ENCODE measurements at places on chromosomes 12 and 14.

DNA sequence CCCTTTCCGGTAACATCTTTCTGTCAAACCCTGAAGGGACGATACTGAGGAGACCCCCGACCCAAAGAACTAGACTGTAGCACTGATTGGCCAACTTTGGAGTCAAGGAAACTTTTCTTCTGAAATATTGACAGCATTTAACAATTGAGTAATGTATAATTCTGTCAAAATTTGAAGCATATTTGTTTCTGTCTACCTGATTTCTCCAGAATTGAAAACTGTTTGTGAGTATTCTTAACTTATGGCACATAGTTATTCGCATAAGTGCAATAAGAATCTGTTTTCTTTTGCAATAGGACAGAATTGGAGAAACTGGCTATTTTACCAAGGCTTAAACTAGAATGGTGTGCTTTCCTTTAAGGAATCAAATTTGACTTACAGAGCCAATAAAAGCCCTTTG, 267.1 kb upstream of the FOXN3 start:
- no peak for DNase-seq

DNA sequence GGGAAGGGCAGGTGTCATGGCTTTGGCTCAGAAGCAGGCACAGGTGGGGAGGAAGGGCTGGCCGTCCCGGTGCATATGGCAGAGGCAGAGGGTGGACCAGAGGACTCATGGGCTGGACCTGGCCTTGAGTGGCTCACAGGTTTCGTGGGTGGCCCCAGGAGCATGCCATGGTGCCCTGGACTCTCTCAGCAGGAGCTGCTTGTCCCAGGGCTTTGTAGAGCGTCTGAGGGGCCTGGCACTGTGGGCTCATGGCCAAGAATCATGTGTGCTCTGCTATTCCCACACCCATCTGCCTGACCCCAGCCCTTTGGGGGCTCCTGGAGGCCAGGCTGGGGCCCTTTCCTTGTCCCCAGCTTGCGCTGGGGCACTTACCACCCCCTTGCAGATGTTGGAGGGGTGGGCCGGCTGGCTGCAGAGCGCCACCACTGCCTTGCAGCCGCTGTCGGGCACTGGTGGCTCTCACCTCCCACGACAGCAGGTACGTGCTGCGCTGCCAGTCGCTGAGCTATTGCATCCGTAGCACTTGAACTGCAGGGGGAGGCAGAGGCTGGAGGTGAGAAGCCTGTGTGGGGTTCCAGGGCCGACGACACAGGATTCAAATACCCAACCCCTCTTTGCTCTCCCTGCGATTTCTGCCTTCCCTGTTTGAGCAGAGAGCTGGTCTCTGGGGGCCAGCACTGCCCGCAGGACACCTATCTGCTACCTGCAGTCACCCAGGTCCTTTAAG, 187.4 kb upstream of the PRMT8 start:
- no peak for DNase-seq

DNA sequence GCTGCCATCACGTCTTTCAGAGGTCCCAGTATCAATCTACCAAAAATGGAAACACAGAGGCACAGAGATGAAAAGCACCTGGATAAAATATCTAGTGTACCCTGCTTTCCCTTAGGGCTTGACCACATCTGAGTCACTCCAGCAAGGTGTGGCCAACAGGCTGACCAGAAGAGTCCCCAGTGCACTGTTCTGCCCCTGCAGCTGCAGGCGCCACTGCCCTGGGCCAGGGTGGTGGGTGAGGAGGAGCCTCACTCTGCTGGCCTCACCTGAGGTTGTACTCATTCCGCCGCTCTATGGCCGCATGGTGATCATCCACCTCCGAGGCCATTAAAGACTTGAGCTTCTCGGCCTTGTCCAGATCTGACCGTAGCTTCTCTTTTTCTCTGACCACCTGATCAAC, 60.4 kb downstream of the NIN start:
- no peak for DNase-seq

DNA sequence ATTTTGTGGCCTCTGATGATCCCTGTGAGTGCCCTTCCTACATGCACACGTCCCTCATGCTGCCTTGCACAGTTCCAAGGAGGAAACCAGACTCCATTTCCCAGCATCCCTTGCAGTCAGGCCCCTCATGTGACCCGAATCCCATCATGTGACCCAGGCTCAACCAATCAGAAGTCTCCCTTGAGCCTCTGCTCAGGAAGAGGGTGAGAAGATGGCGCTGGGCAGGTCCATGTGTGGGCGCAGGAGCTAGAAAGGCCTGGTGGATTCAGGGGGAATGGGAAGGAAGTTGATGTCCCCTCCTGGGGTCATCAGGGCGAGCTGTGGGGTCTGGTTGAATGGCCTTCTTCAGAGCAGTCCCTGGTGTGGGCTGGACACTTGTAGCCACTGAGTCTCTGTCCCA, 240.5 kb downstream of the ADGRD1 start:
- DNase-seq: peak; percentile 66

DNA sequence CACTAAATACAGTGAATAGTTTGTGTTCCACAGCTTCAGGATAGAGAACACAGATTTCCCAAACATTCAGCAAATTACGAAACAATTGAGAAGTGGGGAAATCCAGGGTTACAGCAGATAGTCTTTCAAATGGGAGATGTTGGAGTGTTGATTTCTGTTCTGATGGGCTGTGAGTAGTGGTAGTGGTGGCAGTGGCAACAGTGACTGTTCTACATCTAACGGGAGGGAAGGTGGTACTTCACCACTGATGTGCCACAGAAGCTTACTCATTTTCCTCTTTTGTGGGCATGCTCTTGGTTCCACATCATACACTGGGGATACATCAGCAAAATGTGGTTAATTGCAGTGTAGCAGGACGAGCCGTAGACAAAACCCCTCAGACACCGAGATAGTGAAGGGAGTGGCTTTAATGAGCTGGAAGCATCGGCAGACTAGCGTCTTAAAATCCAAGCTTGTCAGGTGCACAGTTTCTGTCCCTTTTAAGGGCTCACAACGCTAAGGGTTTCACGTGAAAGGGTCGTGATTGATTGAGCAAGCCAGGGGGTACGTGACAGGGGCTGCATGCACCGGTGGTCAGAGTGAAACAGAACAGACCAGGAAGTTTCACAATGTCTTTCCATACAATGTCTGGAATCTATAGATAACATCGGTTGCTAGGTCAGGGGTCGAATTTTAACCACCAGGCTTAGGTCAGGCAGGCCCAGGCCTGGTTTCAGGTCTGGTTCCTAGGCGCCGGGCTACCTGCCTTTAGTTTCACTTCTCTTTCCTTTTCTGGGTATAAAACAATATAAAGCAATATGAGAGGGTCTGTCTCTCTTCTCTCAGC, 330.6 kb upstream of the FBXO33 start:
- no peak for DNase-seq

GRCh38 chr12:105020241-105020962, 34.3 kb downstream of the NOPCHAP1 start:
- no peak for DNase-seq

- no peak for DNase-seq
Observed at GRCh38 chr12:49010092-49010668, 8.4 kb downstream of the PRKAG1 start.

GRCh38 chr14:106393742-106394141, 867.4 kb downstream of the TMEM121 start:
- no peak for DNase-seq

DNA sequence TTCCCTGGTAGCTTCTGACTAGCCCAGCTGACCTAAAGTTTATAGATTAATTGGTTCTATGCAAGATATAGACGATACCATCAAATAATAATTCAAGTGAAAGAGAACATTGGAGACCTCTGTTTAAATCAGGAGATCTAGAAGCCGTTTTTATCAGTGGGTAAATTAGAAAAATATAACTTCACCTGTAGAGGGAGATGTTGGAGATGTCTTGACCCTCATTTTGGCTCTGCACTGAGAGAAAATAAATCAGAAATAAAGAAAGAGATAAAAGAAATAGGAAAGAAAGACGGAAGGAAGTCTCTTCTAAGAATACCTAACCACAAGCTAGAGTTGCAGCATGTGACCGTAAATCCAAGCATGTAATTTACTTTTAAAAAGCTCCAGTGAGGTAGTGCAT, 684.5 kb downstream of the C12orf50 start:
- DNase-seq: peak; percentile 24

DNA sequence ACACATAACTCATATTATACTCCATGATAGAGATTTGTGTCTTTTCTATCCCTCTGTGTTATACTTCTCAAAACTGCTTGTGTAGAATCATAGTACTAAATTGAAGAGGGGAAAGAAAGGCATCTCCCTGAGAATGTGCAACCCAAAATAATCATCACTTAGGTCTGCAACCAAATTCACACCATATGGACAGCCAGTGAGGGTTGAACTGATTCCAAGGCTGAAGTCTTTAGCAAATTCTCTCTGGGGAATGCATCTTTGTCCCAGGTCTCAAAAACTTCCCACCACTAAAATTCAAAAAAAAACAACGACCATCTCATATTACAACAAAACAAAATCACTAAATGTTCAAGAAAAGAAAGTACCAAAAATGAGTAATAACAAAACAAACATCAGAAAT, 11.0 kb downstream of the ZFC3H1 start:
- DNase-seq: no peak

GRCh38 chr12:58008634-58009033, 67.3 kb downstream of the ATP23 start:
- DNase-seq: no peak

DNA sequence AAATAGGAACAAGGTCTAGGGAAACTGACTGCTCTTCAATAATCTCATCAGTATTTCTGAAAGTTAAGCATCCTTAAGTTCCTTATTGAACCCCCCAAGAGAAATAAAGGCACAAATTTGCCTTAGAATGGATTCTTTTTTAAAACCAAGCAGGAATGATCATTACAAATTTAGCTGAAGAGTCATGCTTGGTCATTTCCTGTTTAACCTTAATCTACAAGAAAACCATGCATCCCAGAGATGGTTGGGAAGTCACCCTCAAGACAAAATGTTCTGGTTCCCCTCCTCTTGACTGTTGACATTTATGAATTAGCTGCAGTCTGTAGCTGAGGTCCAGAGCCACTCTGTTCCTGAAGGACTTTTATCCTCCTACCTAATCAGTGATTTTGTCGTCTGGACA, 291.8 kb upstream of the G2E3 start:
- DNase-seq: no peak

- DNase-seq: no peak
Observed at GRCh38 chr14:25044106-25044698, 5.7 kb downstream of the STXBP6 start.

- peak; percentile 23 for DNase-seq
Observed at GRCh38 chr12:19908830-19909229, 459.5 kb upstream of the PDE3A start.

GRCh38 chr14:61644175-61644574, 51.1 kb upstream of the HIF1A start:
- DNase-seq: no peak

- DNase-seq: no peak
Observed at GRCh38 chr12:129185855-129186254, 332.6 kb downstream of the GLT1D1 start.

DNA sequence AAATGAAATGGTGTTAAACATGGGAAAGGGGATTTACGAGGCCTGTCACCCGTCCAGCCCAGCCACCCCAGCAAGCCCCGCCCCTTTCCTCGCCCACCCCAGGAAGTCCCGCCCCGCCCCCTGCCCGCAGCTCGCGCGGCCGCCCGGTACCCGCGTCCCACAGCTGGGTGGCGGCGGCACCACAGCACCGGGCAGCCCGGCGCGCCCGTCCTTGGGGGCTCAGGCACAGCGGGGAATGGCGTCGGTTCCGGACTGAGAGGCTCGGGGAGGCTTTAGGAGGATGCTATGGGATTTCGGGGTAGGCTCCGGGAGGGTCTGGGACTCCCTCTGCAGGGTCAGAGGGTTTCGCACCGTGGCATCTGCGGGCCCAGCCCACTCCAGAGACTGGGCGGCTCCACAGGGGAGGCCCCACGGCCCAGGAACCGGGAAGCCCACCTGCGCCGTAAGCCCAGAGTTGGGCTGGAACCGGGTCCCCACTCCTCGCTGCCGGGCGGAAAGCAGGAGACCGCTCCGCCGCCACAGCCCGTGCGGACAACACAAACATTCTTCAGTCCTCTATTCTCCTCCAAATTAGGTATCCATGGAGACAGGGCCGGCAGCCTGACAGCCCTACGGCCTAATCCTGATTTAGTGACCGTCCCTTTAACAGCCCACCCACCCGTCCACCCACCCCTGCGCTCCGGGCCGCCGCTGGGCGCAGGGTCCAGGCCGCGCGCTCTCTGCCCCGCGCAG, 1.4 kb downstream of the FIGNL2 start:
- peak; percentile 22 for DNase-seq

GRCh38 chr12:111745211-111745610, 21.5 kb upstream of the ALDH2 start:
- no peak for DNase-seq

DNA sequence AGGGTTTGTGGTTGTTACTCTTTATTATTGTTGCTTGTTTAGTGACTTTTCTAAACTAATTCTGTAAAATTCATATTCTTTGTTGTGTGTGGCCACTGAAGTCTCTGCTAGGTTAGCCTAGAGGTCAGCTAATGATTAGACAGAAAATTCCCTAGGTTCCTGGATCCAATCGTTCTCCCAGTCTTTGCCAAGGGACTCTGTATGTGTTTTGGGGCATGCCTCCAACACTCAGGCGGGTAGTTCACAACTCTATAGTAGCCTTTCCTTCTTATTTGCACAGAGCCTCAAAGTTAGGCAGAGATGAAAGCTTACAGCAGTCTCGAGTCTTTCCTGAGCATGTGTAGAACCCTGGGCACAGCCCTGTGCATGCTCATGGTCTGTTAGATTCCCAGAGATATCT, 32.7 kb upstream of the RIN3 start:
- no peak for DNase-seq

- no peak for DNase-seq
Observed at GRCh38 chr14:93041830-93042229, 73.9 kb downstream of the ITPK1 start.

- no peak for DNase-seq
Observed at GRCh38 chr12:103824845-103825244, 16.2 kb downstream of the NT5DC3 start.

GRCh38 chr14:55212634-55213033, 21.2 kb upstream of the DLGAP5 start:
- no peak for DNase-seq

DNA sequence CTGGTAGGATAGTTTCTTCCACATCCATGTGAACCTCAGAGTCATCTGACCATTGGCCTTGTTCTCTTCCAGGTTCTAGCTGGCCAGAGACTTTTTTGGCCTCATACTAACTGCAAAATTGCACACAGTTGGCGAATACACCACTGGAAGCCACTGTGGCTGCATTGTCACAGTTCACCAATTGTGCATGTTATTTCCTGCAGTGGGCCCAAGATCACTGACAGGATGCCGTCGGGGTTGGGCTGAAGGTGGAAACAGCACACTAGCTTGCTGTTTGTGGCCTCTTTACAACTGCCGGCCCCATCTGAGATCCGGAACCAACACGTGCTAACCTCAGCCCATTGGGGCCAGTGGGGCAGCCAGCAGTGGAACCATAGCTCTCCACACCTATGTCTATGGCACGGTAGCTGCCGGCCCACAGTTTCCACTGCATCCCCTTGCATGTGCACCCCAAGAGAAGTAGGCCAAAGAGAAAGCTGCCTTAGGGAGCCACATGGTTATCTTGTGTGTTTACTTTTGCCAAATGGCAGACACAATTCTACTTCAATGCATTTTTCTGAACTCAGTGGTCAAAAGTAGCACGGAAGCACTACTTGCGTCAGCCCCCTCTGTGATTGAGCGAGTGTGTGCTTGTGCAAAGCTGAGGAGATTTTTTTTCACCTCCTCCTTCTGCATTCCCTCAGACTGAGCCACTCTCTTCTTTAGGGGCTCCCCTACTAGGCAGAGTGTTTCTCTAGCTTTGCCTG, 464.0 kb downstream of the RAD51B start:
- DNase-seq: peak; percentile 80

- DNase-seq: no peak
Observed at GRCh38 chr14:24761141-24761540, 127.2 kb upstream of the GZMB start.
